ENCODE measurements at places on chromosomes 16 and 17.

DNA sequence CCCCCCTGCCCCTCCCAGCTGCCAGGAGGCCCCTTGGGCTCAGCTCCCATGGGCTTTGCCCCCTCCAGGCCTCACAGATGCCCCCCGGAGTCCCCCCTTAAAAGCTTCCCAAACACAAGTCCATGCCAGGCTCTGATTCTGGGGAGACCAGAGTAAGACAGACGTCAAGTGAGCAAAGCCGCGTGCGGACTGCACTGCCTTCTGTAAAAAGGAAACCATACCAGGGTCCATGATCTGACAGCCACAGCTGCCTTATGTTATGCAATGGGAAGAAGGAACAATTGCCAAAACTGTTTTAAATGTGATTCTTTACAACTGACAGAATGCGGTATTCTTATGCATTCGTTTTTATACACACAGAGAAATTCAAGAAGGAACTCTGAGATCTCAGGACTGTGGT lies 17.9 kb upstream of the HEXD start:
- DNase-seq = no peak

- DNase-seq = no peak
Measured at GRCh38 chr17:77526259-77526711, 385.5 kb downstream of the SEC14L1 start.

DNA sequence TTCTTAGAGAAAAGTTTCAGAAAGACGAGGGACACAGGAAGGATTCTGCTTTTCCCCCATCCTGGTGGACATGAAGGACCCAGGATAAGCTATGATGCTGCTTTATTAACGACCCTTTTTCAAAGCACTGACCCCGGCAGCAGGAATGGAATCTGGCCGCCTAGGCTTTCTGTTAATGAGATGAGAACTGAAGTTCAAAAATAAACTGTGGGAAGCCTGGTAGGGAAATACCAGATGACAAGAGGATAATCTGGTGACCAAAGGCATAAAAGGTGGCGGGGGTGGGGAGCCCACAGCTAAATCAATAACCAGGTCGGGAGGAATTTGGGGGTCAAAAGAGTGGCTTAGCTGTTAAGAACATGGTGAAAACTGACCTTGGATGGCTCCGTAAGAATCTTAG lies 171.0 kb downstream of the XYLT1 start:
- no peak for DNase-seq

GRCh38 chr16:78523212-78523985 lies 423.9 kb downstream of the WWOX start:
- DNase-seq = no peak

GRCh38 chr16:74999609-75000480 lies 1.0 kb downstream of the ZNRF1 start:
- DNase-seq = peak; percentile 60

DNA sequence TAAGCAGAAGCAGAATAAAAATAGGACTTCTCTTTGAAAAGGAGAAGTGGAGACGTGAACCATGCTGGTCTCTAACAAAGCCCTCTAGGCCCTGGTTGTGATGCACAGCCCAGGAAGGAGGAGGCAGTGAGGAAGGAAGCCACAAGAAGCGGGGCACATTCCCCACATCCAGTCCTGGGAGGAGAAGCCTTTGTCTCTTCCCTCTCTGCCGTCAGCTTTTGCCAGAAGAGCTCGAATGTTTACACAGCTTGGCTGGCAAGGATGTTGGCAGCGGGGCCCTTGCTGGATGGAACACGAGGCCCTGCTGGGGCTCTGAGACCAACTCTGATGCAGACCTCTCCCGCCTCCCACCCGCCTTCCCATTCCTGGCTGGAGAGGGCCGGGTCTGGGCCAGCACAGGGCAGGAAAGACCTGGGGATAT lies 91.3 kb downstream of the MAF start:
- no peak for DNase-seq

GRCh38 chr16:69340095-69340644 lies 598 bp downstream of the NIP7 start:
- peak; percentile 12 for DNase-seq

DNA sequence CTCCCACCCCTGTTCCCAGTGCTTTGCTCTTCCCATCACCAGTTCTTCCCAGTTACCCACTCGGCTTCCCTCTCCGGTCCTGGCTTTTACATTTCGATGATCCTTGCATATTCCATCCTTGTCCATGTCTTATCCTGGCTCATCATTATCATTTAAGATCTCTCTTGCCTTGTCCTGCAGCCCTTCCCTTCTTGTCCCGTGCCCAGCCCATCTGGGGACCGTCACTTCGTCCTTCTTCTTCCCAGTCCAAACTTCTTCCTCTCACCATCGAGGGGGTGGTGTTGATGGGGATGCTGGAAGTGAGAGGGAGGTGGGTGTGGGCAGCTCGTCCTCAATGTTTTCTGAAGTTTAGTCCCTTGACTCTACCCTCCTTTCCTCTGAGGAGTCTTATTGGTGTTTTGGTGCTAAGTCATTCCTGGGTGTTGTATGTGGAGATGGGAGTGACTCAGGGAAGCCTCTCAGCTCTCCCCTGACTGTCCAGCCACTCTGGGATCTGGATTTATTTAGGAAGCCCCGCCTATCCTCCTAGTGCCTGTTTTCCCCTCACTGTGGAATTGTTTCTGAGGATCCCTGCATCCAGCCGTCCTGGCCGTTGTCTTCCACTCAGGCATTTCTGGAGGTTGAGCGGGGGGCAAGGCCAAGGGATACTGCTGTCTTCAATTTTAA lies 975 bp downstream of the SNX29 start:
- DNase-seq = no peak

All from activated T-helper 1 cell treated with anti-CD3 and anti-CD28 coated beads, Interleukin-12 subunit alpha, Interleukin-12 subunit beta, Interleukin-2, Interleukin-4 antibody, amounts not matched to agents 30 ng/mL and 10 ng/mL and 1 ng/mL, durations not matched to agents 14 hours and 24 hours and 36 hours (primary cell).